ENCODE measurements at places on chromosomes 3 and 15.

DNA sequence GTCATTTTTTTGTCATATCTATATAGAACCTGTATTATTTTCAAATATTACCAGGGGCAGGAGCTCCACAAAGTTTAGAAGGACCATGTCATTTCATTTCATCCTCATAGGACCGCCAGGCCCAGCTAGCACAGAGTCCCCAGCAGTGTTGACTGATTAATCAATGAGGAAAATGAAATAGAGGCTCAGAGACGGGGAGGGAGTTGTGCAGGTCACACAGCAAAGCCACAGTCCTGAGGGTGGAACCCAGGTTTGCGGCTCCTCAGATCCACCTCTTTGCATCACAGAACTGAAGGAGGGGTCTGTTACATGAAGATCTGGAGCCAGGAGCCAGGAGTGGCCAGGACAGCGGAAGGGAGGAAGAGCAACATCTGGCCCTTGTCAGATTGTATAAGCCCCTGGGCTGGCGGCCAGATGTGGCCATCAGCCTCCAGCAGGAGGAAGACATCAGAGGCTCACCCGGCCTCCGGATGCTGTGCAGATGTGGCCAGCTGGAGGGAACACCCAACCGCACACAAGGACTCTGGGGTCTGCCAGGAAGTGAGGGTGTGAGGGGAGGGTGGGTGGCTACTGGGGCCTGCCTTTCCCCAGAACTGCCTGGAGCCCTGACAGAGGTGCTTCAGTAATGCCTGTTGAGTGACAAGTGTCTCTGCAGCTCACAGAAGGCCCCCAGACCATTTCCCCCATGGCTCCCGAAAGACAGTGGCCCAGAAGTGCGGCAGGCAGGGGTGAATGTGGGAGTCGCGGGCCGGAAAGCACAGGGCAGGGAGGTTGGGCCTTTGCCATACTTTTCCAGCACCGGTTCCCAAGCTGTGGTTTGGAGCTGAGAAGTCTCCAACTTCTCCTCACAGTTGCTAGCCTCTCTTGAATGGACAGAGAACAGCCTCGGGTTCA, 21.3 kb downstream of the EFCC1 start:
- DNase-seq: no peak

- DNase-seq: no peak
Measured at GRCh38 chr15:93244696-93245660, 156.0 kb upstream of the RGMA start.

GRCh38 chr3:136667081-136667480, 85.1 kb downstream of the STAG1 start:
- DNase-seq: no peak

GRCh38 chr3:169077394-169077906, 586.1 kb downstream of the MECOM start:
- DNase-seq: no peak

DNA sequence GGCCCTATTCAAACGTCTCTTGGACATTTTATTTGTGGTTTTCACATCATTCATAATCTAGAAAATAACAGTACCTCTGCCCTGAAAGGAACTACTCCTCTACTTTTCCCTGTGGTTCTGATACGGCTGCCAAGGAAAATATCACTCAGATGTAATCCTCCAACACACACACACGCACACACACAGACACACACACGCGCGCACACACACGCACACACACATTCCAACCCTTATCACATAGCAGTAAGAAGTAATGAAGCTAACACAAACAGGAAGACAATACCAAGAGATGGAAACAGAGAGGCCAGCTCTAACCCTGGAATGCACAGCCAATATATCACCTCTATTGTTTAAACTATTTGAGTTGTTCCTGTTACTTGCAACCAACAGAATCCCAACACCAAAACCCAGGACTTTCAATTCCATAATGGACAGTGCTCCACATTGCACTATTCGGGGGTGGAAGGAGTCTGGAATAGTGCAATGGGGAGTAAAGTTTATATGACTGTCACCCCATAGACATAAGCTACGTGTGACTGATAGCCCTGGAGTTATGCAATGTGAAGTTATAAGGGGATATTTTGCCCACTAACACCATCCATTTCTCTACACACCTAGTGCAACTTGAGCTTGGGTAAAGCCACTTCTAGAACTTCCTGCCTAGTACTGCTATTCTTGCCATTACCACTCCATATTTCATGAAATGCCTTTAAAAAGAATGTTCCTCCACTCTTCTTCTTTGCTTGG, 71.3 kb upstream of the FNDC3B start:
- DNase-seq: no peak

- DNase-seq: no peak
Measured at GRCh38 chr3:125236331-125236903, 23.9 kb upstream of the SLC12A8 start.

- DNase-seq: peak; percentile 36
Measured at GRCh38 chr3:53134631-53135232, 4.5 kb upstream of the RFT1 start.

- DNase-seq: no peak
Measured at GRCh38 chr15:77251662-77252061, 168.2 kb downstream of the PEAK1 start.

GRCh38 chr3:140563206-140563760, 114.6 kb upstream of the TRIM42 start:
- no peak for DNase-seq

DNA sequence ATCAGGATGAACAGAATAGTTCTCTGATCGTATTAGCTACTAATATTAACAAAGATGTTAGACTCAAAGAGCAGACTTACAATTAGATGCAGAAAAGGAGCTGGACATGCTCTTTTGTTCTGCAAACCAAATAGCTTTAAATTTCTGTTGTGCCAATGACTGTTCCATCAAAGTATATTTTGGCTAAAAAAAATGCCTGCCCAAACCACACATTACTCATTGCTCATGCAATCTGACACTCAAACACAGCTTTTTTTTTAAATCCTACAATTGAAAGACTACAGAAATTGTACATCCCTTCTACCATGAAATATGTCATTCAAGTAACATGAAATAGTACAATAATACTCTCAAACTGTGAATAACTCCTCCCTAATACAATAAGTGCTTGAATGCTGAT, 48.6 kb downstream of the SHOX2 start:
- DNase-seq: no peak

DNA sequence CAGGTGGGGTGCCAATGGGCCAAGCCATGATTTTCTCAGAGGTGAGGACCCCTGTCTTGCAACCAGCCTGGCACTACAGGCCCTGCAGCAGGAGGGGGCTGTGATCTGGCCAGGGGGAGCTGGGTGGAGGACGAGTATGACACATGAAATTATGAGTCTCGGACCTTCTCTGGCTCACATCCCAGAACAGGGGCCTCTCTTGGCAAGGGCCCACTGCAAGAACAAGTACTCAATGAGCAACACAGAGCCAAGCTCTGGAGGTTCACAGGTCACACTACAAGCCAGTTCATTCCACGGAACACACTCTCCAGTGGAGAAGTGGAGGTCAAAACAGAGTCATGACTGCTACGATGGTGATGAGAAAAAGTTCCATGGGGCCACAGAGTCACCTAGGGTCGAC, 28.3 kb downstream of the CCDC32 start:
- no peak for DNase-seq

GRCh38 chr15:85035980-85036379, 54.3 kb downstream of the PDE8A start:
- no peak for DNase-seq

- DNase-seq: no peak
Measured at GRCh38 chr3:56421205-56421604, 47.1 kb downstream of the ERC2 start.

DNA sequence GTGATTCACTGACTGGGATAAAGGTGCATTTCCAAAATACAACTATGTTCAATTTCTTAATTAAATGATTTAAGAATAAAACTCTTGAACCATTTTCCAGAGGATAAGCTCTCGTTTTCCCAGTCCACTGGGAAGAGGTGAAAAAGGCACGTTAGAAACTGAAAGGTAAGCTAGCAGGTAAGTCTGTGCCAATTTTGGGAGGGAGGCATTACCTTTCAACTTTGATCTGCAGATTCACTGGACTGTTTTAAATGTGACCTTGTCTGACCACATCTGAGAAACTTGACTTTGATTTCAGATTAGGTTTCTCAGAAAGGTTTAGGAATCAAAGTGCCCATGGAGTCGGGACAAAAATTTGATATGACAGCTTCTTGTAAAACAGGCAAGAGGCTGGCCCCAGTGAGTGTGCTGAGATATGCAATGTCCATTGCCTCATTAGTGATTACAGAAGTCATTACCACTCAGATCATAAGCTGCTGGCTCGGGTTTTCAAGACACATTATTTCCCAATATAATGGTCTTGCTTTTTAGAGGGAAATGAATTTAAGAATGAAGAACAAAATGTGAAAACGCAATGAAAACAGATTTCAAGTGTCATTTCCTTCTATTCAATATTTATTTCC, 118.8 kb downstream of the ADAMTS9 start:
- DNase-seq: no peak

- DNase-seq: no peak
Measured at GRCh38 chr3:18282507-18282906, 142.6 kb downstream of the SATB1 start.

GRCh38 chr15:50916400-50916799, 7.9 kb downstream of the AP4E1 start:
- no peak for DNase-seq

GRCh38 chr3:126784254-126784653, 80.2 kb downstream of the CHCHD6 start:
- DNase-seq: no peak

GRCh38 chr3:159131376-159131775, 329.5 kb downstream of the MFSD1 start:
- no peak for DNase-seq

GRCh38 chr15:65766422-65767263, 25.4 kb downstream of the DENND4A start:
- DNase-seq: no peak

DNA sequence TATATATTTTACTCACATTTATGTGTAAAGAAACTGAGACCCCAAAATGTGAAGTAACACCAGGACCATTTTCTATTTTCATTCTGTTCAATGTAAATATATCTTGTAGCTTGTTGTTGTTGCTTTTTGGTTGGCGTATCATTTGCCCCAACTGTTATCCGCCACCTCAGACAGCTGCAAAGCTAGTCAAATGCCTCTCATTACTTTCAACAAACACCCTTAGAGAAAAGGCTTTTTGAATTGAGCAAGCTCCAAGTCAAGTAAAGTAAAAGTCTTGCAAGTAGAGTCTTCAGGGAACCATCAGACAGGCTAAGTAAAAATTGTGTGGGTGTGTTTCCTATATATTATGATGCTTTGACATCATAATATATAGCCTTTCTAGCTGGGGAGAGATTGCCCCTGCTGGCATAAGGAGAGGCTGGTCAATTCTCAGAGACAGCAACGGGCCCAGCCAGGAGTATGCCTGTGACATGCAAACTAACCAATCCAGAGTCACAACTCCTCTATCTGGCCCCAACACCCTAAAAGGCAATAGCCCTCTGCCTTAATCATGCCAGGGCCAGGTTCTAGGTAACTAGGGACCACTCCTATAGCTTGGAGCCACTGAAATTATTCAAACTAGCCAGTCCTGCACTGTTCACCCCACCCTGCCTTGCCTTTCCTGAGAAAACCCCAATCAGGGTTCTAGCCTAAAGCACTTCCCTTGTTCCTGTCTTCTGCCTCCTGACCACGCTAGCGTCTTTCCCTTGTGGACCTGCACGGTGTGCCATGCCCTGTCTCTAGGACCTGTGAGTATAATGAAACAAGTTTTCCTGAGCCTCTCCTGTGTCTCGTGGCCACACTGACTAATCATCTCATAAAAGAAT, 75.6 kb downstream of the RAD18 start:
- no peak for DNase-seq

- no peak for DNase-seq
Measured at GRCh38 chr3:156373654-156374053, 181.3 kb downstream of the SSR3 start.

DNA sequence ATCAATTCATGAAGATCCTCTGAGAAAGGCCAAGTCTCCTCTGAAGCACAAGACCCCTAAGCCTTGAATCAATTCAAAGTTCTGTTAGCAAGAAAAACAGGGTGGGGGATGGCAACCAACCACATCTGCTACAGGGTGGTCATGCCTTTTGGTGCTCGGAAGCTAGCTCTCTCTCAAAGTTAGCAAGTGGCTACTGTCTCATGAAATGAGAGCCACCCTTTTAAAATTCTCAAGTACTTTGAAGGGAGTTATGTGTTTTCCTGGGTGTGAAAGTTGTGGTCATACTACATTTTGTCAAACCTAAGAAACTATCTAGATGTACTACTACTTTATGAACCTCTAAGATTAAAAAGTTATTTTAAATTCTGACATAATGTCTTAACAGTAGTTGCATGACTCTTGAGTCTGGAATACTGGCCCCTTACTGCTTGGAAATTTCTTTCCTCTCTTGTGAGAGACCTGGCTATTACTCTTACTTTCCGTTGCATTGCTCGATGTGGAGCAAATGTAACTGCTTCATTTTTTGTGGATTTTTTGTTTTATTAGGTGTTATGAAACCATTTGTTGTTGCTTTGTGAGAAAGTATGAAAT, 116.1 kb downstream of the CHST2 start:
- DNase-seq: no peak

GRCh38 chr3:170500995-170501394, 82.3 kb downstream of the CLDN11 start:
- DNase-seq: no peak

DNA sequence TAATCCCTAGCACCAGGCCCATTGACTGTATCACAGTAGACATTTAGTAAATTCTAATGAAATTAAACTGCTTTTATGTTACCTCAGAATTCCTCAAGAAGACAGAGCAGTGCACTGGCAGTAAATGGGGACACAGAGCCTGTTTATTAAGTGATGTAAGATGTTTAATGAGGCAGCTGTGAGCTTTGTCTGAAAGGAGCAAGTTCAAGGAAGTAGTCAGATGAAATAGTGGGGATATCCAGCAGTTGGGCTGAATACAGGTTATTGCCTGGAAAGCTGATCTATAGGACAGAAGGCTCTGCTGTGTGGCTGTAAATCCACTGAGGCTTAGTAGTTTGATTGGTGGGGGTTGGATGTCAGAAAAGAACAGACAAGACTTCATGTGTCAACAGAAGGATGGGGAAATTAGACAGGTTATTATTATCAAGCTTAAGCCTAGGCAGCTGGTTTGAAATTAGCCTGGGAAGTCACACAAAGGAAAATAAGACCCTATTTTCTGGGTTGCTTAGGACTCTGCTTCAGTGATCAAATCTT, 62.2 kb downstream of the PFN2 start:
- no peak for DNase-seq

GRCh38 chr3:179949412-179949811, 87.3 kb downstream of the PEX5L start:
- no peak for DNase-seq

DNA sequence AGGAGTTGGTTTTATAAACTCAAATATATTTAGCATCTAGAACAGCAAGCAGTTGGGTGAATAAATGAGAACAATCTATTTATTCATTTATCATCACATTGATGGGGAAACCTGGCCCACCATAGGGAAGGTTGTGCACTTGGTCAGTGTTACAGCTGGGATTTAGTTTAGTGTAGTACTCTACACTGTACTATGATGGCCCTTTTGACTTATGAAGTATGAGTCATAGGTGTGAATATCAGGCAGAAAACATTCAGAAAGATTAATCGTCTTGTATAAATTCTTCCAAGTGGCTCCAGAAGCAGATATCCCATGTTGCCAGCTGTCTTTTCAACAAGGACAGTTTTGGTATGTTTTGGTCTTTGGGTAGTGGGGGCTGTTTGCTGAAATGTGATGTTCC, 38.0 kb downstream of the BBS4 start:
- no peak for DNase-seq
